Smooth muscle cell of the pulmonary artery (primary cell): ENCODE measurements at places on chromosomes 11 and 22. TPM values are rescaled to one million over a fixed set of nuclear protein-coding genes. Genes with fewer than 3 reads are reported as not detected.

MMP13 gene
- total RNA-seq: not detected in 2 replicates

MAPK8IP2 gene
- total RNA-seq: 0.03 and 0.07 TPM in 2 replicates

PDGFD gene
- total RNA-seq: 3.2 and 3.9 TPM in 2 replicates

GGT1 gene
- 0.83 and 1.2 TPM in 2 replicates for total RNA-seq

E2F8 gene
- total RNA-seq: 0.13 and 0.33 TPM in 2 replicates

GAS2 gene
- total RNA-seq: 0.43 and 1.2 TPM in 2 replicates

CELSR1 gene
- 2.0 and 14.1 TPM in 2 replicates for total RNA-seq

OR52K2 gene
- total RNA-seq: not detected in 2 replicates

NXPE1 gene
- not detected in 2 replicates for total RNA-seq

ARVCF gene
- 8.5 and 30.1 TPM in 2 replicates for total RNA-seq

GNAZ gene
- 1.5 and 3.1 TPM in 2 replicates for total RNA-seq

MS4A5 gene
- not detected in 2 replicates for total RNA-seq

OR2AG2 gene
- 0.10 and 0.13 TPM in 2 replicates for total RNA-seq

GDPD4 gene
- not detected in 2 replicates for total RNA-seq

ANO5 gene
- 1.6 and 2.1 TPM in 2 replicates for total RNA-seq

C11orf65 gene
- 0.65 and 0.73 TPM in 2 replicates for total RNA-seq

XKR3 gene
- total RNA-seq: not detected in 2 replicates

VEGFB gene
- 54.3 and 83.2 TPM in 2 replicates for total RNA-seq

C22orf39 gene
- 18.8 and 19.9 TPM in 2 replicates for total RNA-seq

UBQLNL gene
- total RNA-seq: 0.23 and 0.33 TPM in 2 replicates

PARVG gene
- 0.13 TPM in 1 of 2 replicates, not detected in the other for total RNA-seq

EIF3F gene
- 428 and 443 TPM in 2 replicates for total RNA-seq
